ENCODE measurements at places on chromosomes 13 and 19.

DNA sequence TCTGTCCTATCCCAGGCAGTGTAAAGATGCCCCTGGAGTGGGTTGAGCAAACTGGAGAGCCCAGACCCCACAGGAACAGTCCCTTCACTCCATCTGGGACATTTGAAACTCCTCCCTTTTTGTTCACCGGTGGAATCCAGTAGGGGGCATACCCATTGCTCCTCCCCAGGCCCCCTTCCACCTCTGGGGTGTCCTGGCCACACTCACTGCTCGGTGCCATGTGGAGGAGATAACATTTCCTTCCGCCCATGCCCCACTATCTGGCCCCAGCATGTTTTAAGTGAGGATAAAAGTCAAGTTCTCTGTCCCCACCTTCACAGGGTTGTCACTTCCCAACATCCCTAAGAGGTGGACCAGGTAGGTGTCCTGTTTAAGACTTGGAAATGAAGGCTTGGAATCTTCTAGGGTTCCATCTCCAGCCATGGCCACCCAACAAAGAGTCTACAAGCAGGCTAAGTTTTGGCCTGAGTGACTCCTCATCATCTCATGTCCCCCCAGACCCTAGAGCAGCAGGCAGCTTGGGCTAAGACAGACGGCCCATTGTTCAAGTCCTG lies 9.3 kb downstream of the ZNF526 start:
- H3K36me3 ChIP-seq: peaks cover 35% of the 10 kb centered on the region
- no peak for DNase-seq
- no peak overlapping the region for H3K4me3 ChIP-seq

DNA sequence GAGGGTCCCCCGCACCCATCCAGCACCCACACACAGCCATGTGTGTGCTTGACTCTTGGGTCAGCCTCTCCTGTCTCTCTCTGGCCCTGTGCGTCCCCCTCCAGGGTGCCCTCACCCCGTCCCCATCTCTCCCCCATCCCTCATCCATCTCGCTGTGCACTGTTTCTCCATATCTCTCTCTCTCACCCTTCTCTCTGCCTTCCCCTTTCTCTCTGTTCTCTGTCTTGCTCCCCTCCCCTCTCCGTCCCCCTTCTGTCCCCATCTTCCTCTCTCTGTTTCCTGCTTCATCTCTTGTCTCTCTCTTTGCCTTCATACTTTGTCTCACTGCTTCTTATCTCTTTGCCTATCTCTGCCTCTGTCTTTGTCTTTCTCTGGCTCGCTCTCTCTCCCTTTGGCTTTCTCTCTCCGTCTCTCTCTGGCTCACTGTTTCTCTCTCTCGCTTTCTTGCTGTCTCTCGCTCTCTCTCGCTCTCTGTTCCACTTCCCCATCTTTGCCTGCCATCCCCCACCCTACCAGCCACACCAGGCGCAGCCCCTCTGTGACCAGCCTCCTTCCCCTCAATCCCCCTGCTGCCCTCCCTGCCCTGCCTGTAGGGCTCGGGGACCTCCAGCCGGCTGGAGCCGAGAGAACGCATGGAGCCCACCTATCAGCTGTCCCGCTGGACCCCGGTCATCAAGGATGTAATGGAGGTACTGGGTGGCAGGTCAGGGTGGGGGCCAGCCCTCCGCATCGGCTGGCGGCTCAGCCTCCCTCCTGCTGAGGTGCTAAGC lies 8.9 kb downstream of the STXBP2 start:
- no peaks in the 10 kb centered on the region for H3K27me3 ChIP-seq
- H3K36me3 ChIP-seq: no peaks in the 10 kb centered on the region
- no peak for DNase-seq
- no peaks in the 10 kb centered on the region for H3K4me1 ChIP-seq
- no peak overlapping the region for H3K4me3 ChIP-seq
- H3K27ac ChIP-seq: no peak overlapping the region

GRCh38 chr19:47266401-47266941 lies 8.2 kb upstream of the INAFM1 start:
- peaks cover 20% of the 10 kb centered on the region for H3K36me3 ChIP-seq
- DNase-seq: no peak
- H3K27me3 ChIP-seq: no peaks in the 10 kb centered on the region
- no peak overlapping the region for H3K4me3 ChIP-seq
- H3K4me1 ChIP-seq: no peaks in the 10 kb centered on the region

DNA sequence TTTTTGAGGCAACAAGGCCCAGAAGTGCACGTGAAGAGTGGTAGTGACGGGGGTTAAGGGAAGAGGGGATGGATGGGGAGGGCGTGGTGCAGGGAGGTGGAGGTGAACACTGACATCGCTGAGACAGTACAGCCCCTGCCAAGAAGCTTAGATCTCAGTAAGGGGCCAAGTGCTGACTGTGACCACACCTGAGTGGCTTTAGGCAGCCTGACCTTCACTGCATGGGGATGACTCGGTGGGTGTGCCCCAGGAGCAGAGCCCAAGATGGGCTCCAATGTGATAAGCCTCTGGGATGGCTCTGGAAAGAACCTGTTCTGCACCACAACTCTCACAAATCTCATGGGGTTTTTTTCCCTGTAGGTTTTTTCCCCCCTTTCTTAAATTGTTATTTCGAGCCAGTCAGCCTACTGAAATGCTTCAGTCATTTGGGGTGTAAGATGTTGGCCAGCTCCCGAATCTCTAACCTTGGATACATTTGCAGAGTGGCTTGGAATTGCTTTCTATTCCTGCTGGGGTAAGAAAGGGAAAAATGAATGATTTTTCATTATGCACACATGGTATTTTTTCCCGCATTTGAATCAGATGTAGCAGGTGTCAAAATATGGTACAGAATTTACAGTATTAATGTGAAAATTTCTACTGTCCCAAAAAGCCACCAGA lies 165.0 kb downstream of the TM9SF2 start:
- H3K4me3 ChIP-seq: no peak overlapping the region
- H3K27ac ChIP-seq: no peak overlapping the region
- DNase-seq: no peak
- H3K4me1 ChIP-seq: peaks cover 11% of the 10 kb centered on the region
- H3K36me3 ChIP-seq: no peaks in the 10 kb centered on the region

DNA sequence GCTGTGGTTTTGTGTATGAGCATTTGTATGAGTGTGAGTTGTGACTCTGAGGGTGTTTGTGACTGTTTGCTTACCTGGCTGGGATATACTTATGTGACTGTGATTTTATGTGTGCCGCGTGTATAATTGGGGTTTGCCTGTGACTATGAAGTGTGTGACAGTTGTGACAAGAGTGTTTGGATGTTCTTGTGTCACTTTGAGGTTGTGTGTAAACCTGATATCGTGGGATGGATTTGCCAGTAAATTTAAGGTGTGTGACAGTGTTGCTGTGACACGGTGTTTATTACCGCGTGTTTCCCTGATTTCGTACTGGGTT lies 442 bp downstream of the ZNF420 start:
- no peaks in the 10 kb centered on the region for H3K4me1 ChIP-seq
- no peak overlapping the region for H3K4me3 ChIP-seq
- no peak overlapping the region for H3K27ac ChIP-seq
- DNase-seq: no peak

- H3K27ac ChIP-seq: no peak overlapping the region
- H3K27me3 ChIP-seq: peaks cover 13% of the 10 kb centered on the region
- no peak for DNase-seq
- H3K4me1 ChIP-seq: peaks cover 27% of the 10 kb centered on the region
- H3K4me3 ChIP-seq: no peak overlapping the region
Observed at GRCh38 chr19:10004617-10005016, 5.7 kb downstream of the COL5A3 start.

DNA sequence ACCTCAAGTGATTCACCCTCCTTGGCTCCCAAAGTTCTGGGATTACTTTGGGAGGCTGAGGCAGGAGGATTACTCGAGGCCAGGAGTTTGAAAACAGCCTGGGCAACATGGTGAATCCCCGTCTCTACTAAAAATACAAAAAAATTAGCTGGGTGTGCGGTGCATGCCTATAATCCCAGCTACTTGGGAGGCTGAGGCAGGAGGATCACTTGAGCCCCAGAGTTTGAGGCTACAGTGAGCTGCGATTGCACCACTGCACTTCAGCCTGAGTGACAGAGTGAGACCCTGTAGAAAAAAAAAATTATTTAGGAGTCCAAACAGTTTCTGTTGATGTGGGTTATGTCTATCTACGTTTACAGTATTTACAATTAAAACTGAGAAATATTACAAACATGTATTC lies 6.7 kb downstream of the FOXA3 start:
- no peak for DNase-seq
- no peak overlapping the region for H3K27ac ChIP-seq
- no peak overlapping the region for H3K4me3 ChIP-seq
- H3K36me3 ChIP-seq: no peaks in the 10 kb centered on the region

DNA sequence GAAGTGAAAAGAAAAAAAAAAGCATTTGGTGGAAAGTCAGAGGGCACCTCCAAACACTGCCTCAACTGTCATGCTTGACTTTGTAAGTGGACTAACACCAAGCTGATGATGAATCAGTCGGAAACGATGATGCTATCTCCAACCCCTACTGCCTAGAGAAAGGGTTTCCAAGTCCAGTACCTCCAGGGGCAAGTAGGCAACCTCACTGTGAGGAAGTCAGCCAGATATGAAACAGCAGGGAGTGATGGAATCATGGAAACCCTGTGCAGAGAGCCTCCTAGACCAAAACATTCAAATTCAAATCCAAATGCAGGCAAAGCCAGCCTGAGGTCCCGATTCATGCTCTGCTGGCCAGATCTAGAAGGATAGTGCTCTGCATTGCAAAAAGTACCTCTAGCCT lies 100.9 kb upstream of the SERP2 start:
- no peaks in the 10 kb centered on the region for H3K36me3 ChIP-seq
- no peak overlapping the region for H3K27ac ChIP-seq
- DNase-seq: no peak
- H3K27me3 ChIP-seq: no peaks in the 10 kb centered on the region
- H3K4me3 ChIP-seq: no peak overlapping the region

DNA sequence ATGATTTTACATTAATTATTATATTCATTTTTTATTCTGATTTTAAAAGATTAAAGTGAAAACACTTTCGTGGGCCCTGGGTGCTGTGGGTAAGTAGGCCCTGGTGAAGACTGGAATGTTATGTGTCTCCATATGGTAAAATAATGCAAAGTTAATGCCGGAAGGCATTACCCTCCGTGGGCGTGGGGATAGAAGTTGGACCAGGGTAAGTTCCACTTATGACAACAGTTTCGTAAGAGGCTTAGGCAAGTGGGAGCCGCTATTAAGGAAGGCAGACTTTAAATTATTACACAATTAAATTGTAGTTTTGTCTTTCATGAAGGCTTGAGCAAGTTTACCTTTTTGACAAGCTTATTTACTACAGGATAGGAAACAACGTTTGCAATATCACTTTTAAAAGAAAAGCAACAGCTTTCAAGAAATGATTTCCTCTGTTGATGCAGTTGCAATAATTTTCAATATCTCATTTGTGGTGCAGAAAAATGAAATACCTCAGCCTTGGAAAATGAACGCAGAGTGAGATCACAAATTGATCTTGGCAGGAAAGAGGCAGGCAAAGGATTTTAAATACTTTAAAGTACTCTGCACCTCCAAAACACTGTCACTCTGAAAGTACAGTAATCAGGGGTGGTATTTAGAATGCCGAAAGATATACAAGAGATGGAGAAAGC lies 310.6 kb downstream of the DCT start:
- no peaks in the 10 kb centered on the region for H3K4me1 ChIP-seq
- H3K27ac ChIP-seq: no peak overlapping the region
- H3K4me3 ChIP-seq: no peak overlapping the region
- no peaks in the 10 kb centered on the region for H3K27me3 ChIP-seq
- H3K36me3 ChIP-seq: no peaks in the 10 kb centered on the region
- DNase-seq: no peak

- H3K27ac ChIP-seq: no peak overlapping the region
- H3K4me1 ChIP-seq: peaks cover 12% of the 10 kb centered on the region
Observed at GRCh38 chr19:17757125-17757524, 5.8 kb downstream of the FCHO1 start.

DNA sequence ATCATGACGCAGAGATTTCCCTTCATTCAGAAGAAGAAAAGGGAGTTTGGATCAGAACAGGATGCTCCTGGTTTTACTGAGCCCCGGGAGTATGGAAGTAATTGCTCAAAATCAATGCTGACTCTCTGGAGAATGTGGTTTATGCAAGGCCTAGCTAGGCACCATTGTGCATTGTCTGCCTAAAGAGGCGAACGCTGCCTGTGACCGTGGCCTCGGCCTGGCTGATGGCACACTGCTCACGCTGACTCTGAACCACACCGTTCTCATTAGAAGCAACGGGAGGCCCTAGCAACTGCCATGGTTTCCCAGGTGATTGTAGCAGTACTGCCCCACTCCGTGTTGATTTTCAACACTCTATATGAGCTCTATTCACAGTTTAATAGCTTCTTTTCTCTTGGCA lies 41.7 kb upstream of the UBL3 start:
- DNase-seq: no peak
- no peaks in the 10 kb centered on the region for H3K36me3 ChIP-seq
- no peaks in the 10 kb centered on the region for H3K4me1 ChIP-seq
- H3K27ac ChIP-seq: no peak overlapping the region
- no peak overlapping the region for H3K4me3 ChIP-seq

DNA sequence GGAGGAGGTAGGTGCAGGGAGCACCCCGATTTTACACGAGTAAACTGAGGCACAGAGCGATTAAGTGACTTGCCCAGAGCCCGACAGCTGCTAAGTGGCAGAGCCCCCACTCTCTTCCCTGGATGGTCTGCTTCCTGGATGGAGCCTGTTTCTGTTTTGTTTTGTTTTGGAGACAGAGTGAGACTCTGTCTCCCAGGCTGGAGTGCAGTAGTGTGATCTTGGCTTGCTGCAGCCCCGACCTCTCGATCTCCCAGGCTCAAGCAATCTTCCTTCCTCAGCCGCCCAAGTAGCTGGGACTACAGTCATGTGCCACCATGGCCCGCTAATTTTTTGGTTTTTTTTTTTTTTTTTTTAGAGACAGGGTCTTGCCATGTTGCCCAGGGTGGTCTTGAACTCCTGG lies 17.3 kb downstream of the BICRA start:
- no peaks in the 10 kb centered on the region for H3K27me3 ChIP-seq
- no peak for DNase-seq
- H3K4me3 ChIP-seq: no peak overlapping the region
- no peak overlapping the region for H3K27ac ChIP-seq

DNA sequence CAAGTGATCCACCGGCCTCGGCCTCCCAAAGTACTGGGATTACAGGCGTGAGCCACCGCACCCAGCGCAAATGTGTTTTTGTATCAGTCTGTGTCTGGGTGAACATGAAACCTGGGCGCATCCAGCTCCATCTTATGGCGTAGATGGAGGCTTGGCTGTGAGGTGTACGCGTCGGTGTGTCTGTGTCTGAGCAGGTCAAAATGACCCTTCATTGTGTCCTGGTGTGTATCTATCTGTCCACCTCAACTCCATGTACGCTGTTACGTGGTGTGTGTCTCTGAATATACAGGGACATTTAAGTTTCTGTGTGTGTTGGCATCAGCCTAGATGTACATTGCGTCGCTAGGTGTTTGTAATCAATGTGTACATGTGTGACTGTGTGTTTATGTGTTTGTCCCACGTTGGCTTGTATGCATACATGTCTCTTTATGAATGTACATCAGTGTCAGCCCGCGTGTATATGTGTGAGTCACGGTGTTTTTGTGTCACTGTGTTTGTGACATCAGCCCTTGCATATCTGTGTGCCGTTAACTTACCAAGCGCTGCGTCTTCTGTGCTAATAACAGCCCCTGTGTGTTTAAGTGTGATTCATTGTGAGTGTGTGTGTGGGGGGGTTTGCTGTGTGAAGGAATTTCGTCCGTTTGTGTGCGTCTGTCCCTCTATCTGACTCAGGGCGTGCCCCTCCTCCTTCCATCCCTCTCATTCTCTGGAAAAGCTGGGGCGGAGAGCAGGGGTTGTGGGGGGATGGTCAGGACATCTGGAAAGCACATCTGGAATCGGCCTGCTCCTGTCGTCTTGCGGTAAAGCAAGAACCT lies 6.4 kb downstream of the AXL start:
- peak; percentile 97 for DNase-seq
- H3K4me1 ChIP-seq: peaks cover 68% of the 10 kb centered on the region
- no peaks in the 10 kb centered on the region for H3K27me3 ChIP-seq
- H3K27ac ChIP-seq: peak overlapping the region; percentile 98
- H3K36me3 ChIP-seq: no peaks in the 10 kb centered on the region
